ENCODE measurements at places on chromosomes 12 and 14.

- no peaks in the 10 kb centered on the region for H3K36me3 ChIP-seq
- DNase-seq = no peak
- no peaks in the 10 kb centered on the region for H3K4me1 ChIP-seq
- H3K4me3 ChIP-seq = no peak overlapping the region
- H3K27ac ChIP-seq = no peak overlapping the region
These were observed 144.4 kb downstream of the AKAP6 start for GRCh38 chr14:32473464-32473855.

GRCh38 chr14:49863487-49864281 is 11.1 kb upstream of the NEMF start:
- H3K4me1 ChIP-seq = peaks cover 12% of the 10 kb centered on the region
- peaks cover 5% of the 10 kb centered on the region for H3K36me3 ChIP-seq
- H3K27ac ChIP-seq = no peak overlapping the region
- H3K27me3 ChIP-seq = peaks cover 11% of the 10 kb centered on the region

- H3K36me3 ChIP-seq = peaks cover 2% of the 10 kb centered on the region
- DNase-seq = no peak
- H3K27me3 ChIP-seq = peaks cover 48% of the 10 kb centered on the region
- H3K4me1 ChIP-seq = peaks cover 15% of the 10 kb centered on the region
These were observed at the start of gene KRT79 for GRCh38 chr12:52833922-52834726. TSS of gene KRT79 (minus strand) at chr12:52834311. CDS start at chr12:52834260, 51 bp downstream.

- H3K27me3 ChIP-seq = no peaks in the 10 kb centered on the region
- no peaks in the 10 kb centered on the region for H3K36me3 ChIP-seq
- H3K4me3 ChIP-seq = no peak overlapping the region
These were observed 68.4 kb downstream of the SYT1 start for GRCh38 chr12:78933014-78933413.

- no peak overlapping the region for H3K27ac ChIP-seq
- no peaks in the 10 kb centered on the region for H3K4me1 ChIP-seq
- H3K27me3 ChIP-seq = no peaks in the 10 kb centered on the region
These were observed 289.8 kb downstream of the EGLN3 start for GRCh38 chr14:33661101-33661500.
